Activated CD4-positive, CD25-positive, alpha-beta regulatory T cell treated with anti-CD3 and anti-CD28 coated beads, Interleukin-2, amount 50 U/mL, for 24 hours (primary cell): ENCODE measurements at places on chromosomes 5 and 9.

DNA sequence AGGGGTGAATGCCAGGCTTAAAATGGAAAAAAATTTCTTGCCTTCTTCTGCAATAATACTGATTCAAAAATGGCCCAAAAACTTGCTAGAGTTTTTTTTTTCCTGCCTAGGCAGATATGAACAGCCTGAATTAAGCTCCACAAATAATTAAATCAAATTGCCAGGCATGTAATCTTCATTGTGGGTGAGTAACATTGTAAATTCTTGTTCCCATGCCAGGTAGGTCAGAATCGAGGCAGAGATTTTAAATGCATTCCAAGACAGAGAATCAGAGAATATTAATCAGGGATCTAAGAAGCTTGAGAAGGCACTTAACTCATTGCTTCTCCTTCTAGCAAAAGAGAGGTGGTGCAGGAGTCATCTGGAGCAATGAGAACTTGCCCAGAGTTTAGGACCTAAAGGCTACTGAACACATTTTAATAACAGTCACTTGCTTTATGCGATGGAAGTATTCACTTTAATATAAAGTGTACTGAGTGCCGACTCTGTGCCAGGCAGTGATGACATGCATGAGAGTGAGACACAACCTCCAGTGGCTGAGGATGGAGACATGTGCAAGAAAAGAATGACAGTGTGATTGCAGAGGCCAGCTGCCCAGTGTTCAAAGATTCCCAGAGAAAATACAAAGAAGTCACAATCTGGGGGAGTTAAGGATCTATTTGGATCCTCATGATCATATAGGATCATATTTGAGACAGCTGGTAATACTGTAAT lies 102.3 kb downstream of the APBA1 start:
- ATAC-seq: no peak

GRCh38 chr5:100535060-100536005 lies at the start of gene FAM174A:
Gene FAM174A (plus strand): TSS chr5:100535374. CDS start chr5:100535531, 157 bp downstream.
- peak; percentile 93 for ATAC-seq

- ATAC-seq: no peak
These were observed 27.3 kb upstream of the RNU6ATAC start for GRCh38 chr9:134191455-134192209.

DNA sequence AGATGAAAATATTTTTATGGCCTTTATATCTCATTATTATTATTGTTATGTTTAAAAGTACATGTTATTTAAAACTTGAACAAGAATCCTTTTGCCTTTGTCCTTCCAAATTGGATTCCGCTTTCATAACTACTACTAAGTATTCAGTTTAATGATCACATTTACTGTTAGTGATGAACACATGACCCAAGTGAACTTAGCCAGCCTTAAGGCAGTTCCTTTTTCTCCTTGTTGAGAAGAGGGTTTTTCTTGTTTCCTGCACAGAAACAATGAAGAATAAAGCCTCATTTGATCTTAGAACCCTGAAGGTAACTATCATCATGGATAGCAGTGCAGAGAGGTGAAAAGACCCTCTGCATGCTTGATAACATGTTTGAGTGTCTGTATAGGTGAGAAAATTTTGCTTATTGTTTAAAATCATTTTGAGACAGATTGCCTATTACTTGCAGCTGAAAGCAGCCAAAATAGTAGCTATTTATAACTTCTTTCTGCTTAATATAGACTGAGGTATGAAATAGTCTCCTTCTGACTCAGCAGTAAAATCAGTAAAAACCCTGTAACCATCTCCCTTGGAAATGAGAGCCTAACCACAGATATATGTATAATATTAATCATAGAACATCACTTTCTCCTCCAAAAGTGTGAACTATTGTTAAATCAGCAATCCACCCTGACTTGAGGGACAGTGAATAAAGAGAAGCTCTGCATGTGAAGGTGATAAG lies 266.2 kb downstream of the SPATA31D1 start:
- no peak for ATAC-seq

- ATAC-seq: no peak
These were observed 45.3 kb downstream of the SMARCA2 start for GRCh38 chr9:2060424-2060823.

DNA sequence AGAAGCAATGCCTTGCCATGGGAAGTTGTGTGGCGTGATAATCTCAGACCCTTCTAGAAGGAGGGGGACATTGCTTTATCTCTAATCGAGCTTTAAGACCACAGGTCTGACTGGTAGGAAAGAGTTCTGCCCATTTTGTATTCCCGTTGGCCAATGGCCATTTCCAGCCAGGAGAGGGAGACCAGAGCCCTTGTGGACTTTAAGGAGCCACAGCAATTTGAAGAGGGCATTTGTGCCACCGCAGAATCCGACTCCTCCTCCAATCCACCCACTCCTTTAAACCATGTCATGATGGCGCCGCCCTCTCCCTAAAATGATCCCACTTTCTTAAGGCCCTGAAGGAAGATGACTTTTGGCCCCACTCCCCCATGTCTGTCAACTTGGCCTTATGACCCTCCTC lies 560.5 kb upstream of the ADAMTS16 start:
- no peak for ATAC-seq

DNA sequence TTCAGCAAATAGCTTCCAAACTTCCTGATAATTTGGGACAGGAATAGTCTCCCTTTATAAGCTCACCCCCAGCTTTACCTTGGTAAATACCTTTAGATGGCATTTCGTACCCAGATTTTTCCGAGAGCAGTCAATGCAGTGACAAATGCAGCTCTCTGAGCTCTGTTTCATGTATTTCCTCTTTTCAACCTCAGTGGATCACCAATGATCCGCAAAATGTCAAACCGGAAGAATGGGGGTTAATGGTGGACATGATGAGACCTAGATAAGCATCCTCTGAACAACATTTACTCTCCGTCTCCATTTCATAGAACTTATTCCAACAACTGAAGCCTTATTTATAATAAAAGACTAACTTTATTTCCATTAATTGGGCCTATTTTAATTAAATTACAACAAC lies 227.3 kb downstream of the MCTP1 start:
- ATAC-seq: no peak

- ATAC-seq: no peak
These were observed 49.9 kb downstream of the ADAMTS12 start for GRCh38 chr5:33841891-33842290.

DNA sequence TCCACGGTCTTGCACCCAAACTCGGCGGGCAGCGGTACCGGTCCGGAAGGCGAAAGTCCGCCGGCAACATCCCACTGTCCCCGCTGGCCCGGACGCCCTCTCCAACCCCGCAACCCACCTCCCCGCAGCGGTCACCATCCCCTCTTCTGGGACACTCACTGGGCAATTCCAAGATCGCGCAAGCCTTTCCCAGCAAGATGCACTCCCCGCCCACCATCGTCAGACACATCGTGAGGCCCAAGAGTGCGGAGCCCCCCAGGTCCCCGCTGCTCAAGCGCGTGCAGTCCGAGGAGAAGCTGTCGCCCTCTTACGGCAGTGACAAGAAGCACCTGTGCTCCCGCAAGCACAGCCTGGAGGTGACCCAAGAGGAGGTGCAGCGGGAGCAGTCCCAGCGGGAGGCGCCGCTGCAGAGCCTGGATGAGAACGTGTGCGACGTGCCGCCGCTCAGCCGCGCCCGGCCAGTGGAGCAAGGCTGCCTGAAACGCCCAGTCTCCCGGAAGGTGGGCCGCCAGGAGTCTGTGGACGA lies 33.3 kb downstream of the CD180 start:
- no peak for ATAC-seq

DNA sequence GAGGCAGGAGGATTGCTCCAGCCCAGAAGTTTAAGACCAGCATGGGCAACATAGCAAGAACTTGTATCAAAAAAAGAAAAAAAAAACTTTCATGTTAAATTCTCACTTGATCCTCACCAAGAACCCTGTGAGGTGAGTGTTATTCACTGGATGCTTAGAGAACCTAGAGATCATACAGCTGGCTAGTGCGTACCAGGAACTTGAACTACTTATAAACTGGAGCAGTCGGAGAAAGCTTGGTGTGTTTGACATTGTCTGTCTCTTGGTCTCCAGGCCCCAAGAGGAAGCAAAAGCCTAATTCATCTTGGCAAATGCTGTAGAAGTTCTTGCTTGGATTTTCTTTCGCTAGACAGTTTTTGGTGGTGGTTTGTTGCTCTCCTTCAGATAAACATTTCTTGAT lies 18.1 kb downstream of the TJP2 start:
- no peak for ATAC-seq

DNA sequence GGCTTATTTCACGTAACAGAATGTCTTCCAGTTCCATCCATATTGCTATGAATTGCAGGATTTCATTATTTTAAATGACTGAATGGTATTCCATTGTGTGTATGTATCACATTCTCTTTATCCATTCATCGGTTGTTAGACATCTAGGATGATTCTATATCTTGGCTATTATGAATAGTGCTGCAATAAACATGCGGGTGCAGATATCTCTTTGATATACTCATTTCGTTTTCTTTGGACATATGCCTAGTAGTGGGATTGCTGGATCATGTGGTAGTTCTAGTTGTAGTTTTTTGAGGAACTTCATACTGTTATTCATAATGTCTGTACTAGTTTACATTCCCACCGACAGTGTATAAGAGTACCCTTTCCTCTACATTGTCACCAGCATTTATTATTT lies 460.5 kb downstream of the MAN2A1 start:
- no peak for ATAC-seq

- no peak for ATAC-seq
These were observed 82.1 kb downstream of the DPYSL3 start for GRCh38 chr5:147427521-147428401.

GRCh38 chr9:34179213-34180136 lies 632 bp downstream of the UBAP1 start:
- no peak for ATAC-seq

- no peak for ATAC-seq
These were observed 8.0 kb upstream of the INIP start for GRCh38 chr9:112725961-112726360.

DNA sequence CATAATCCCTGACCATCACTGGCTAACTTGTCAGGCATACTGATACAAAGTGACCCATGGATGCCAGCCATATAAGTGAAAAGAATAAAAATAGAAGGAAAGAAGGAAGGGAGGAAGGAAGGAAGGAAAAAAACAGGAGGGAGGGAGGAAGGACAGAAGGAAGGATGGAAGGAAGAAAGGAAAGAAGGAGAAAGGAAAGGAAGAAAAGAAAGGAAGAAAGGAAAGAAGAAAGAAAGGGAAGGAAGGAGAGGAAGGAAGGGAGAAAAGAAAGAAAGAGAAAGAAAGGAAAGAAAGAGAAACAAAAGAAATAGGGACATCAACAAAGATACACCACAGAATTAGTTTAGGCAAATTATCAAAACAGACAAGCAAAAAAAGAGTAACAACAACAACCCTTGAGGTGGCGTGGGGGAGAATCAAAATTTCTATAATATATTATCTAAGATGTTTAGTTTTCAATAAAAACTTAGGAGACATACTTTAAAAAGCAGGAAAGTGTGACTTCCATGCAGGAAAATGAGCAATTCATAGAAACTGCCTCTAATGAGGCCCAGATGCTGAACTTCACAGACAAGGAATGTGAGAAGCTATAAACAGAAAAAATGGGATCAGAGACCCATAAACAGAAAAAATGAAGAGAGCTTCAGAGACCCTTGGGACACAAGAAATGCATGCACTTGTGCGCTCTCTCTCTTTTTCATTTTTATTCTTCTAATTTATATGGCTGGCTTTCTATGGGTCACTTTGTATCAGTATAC lies 96.1 kb upstream of the NFIL3 start:
- ATAC-seq: no peak

GRCh38 chr9:75869236-75869635 lies 21.2 kb upstream of the PCSK5 start:
- ATAC-seq: no peak

DNA sequence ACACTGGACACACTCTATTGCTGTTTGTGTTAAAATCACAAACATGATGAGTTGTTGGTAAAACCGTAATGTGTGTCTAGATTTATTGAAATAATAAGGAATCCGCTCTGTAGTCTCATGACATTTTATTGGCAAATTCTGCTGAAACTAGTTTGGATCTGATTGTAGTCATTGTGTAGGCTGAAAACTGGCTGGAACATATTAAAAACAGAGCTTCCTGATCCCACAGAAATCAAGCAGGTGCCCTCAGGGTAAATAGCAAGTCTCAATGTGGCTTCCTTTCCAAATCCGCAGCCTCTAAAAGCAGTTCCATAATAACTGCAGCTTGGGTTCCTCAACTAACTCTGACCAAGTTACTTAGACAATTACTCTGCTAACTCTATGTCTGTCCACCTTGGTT lies 427.5 kb upstream of the KIF2A start:
- no peak for ATAC-seq

DNA sequence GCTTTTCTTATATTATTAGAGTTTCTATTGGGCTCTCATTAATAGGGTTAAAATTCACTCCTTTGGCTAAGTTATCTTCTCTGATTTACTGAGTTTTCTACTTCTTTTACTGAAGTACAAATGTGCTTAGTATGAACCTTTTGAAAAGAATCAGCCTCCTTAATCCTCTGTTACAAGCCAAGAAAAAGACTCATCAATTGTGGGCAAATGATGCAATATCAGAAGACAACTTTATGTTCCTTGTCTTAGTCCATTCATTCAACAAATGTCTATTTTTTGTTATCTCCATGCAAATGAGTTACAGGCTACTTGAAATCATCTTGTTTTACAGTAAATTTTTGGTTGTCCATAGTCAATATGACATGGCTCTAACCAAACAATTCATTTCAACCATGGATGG lies 40.3 kb downstream of the SNCAIP start:
- ATAC-seq: no peak

DNA sequence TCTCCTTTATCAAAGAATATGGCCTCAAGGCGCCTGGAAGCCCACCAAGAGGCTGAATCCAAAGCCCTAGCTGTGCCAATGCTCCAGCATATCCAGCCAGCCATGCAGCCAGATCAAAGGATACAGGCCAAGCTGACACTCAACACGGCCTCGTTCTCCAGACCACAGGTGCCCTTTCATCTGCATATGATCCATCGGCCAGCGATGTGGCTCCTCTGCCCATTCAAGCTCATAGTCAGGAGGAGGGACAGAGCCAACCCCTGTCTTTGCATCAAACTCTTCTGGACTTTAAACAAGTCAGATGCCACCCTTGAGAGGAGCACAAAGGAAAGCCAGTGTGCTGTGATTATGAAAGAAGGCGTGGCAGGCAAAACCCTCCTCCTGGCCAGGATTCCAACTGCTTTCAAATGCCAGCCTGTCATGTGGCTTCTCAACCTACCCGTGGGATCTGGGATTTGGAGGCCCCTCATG lies 42.5 kb downstream of the ADAM19 start:
- no peak for ATAC-seq

- ATAC-seq: no peak
These were observed 172.8 kb downstream of the ERCC6L2 start for GRCh38 chr9:96048104-96048955.

- no peak for ATAC-seq
These were observed 780.0 kb downstream of the SEMA5A start for GRCh38 chr5:8765886-8766285.

GRCh38 chr5:175325681-175326080 lies 118.3 kb downstream of the DRD1 start:
- no peak for ATAC-seq

- no peak for ATAC-seq
These were observed 75.8 kb downstream of the OXCT1 start for GRCh38 chr5:41794471-41794870.

- no peak for ATAC-seq
These were observed 62.7 kb upstream of the ZNF354A start for GRCh38 chr5:178793151-178793550.

GRCh38 chr9:94725293-94725692 lies 1.2 kb upstream of the AOPEP start:
- ATAC-seq: no peak

GRCh38 chr5:144469106-144469505 lies 298.4 kb downstream of the KCTD16 start:
- ATAC-seq: no peak
